ENCODE measurements at places on chromosomes 3 and 15.

DNA sequence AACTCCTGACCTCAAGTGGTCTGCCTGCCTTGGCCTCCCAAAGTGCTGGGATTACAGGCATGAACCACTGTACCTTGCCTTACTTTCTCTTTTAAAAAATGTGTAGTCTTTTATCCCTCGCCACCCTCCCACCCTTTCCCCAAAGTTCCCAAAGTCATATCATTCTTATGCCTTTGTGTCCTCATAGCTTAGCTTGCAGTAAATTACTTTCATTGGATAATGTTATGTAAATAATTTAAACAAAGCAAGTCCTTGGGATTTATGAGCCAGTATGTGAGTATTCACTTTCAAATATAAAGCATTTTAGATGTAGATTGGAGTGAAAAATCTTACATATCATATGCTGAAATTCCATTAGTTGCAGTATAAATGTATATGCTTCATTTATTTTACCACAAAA is 11.0 kb downstream of the GTF2A2 start:
- DNase-seq: no peak

- no peak for DNase-seq
Observed at GRCh38 chr15:55737373-55737772, 5.6 kb downstream of the PRTG start.

DNA sequence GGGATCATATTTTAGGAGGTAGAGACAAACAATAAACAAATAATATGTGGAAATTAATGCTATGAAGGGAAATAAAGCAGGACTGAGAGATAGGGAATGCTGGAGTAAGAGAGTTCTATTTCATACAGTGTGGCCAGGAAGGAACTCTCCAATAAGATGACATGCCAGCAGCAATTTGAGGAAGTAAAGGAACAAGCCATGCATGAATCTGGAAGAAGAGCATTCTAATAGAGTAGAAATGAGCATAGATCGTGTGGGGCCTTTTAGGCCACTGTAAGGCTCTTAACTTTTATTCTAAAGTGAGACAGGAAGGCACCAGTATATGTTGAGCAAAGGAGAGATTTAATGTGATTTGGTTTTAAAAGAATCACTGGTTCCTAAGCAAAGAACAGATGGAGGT is 126.3 kb downstream of the DMXL2 start:
- DNase-seq: no peak

GRCh38 chr15:100170291-100171210 is 171.2 kb downstream of the ADAMTS17 start:
- no peak for DNase-seq
